ENCODE measurements at places on chromosomes 7 and 10. TPM values are rescaled to one million over a fixed set of nuclear protein-coding genes. Genes with fewer than 3 reads are reported as not detected.
A peak's percentile ranks its signal among the peaks of the same experiment; 100 is the strongest.

DNA sequence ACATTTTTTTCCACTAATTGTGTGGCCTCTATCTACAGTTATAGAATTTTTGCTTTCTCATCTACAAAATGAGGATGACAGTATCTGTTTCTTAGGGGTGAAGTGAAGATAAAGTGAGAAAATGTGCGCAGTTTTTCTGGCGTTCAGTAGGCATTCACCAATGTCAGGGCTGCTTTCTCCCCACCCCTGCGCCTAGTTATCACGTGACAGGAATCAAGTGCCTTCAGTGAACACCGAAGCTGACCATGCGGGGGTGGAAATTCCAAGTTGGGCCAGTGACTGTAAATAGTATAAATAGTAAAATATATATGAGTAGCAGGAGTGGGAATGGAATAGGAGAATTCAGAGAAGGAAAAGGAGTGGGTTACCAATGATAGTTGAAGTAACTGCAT lies 77.4 kb downstream of the TAF3 start:
- DNase-seq, result no peak

DNA sequence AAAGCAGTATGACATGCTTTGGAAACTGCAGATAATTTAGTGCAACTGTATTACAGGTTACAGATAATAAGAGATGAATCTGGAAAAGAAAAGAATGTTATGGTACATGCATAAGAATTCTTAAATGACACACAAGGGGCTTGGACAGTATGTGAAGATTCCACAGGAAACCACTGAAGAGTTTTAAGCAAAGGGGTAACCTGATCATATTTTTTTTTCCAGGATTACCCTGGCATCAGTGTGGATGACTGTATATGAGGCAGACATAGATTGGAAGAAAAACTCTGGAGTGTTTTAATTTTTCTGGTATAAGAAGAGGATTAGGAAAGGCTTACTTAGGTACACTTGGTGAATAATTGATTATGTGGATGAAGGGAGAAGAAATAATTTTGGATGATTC lies 8.1 kb downstream of the TFPI2 start:
- DNase-seq, result no peak

- no peak for DNase-seq
Measured at GRCh38 chr7:124840435-124840834, 74.8 kb upstream of the GPR37 start.

DNA sequence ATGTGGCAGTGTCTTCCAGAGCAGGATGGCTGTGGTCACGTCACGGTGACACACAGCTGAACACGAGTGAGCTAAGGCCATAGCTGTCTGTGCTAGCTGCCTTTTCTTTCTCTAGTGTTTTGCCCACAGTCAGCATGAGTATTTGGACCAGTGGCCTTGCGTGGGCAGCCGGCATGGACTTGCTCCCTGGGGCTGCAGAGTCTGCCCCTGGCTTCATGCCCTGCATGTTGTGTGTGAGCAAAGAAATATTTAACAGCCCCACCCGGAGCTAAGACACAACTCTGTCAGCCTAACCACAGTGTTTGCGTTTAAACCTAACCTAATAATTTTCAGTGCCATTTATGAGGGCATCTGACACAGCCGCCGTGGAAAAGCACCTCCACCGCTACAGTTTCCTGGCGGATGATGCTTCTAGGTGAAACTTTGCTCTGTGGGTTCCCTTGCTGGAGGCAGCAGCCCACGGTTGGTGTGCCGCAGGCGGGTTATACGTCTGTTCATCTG lies 14.6 kb downstream of the CHST12 start:
- no peak for DNase-seq

- no peak for DNase-seq
Measured at GRCh38 chr7:94888995-94889523, 18.3 kb upstream of the PPP1R9A start.

The NOC3L gene
- total RNA-seq, result 22.2 TPM

DNA sequence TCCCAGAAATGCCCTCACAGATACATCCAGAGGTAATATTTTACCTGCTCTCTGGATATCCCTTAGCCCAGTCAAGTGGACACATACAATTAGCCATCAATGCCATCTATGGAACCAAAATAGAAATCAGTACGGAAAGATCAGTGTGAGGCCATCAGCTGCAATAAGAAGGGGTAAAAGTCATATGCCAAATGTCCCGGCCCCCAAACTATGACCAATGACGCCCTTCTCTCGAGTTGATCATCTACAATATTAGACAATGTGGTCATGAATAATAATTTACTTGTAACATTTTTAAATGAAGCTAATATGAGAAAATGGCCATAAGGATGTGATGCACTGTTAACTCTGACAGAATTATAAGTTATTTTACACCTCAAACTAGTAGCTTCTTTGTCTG lies 588.9 kb downstream of the POM121L12 start:
- DNase-seq, result no peak

The SKAP2 gene
- 4.3 TPM for total RNA-seq

DNA sequence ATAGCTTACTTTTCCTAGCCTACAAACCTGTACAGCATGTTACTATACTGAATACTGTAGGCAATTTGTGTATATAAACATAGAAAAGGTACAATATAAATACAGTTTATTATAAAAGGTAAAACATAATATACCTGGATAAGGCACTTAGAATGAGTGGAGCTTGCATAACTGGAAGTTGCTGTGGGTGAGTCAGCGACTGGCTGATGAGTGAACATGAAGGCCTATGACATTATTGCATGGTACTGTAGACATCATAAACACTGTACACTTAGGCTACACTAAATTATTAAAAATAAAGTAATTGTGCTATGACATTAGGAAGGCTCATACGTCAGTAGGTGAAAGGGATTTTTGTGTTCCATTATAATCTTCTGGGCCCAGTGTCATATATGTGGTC lies 228.8 kb downstream of the HDAC9 start:
- DNase-seq, result no peak

DNA sequence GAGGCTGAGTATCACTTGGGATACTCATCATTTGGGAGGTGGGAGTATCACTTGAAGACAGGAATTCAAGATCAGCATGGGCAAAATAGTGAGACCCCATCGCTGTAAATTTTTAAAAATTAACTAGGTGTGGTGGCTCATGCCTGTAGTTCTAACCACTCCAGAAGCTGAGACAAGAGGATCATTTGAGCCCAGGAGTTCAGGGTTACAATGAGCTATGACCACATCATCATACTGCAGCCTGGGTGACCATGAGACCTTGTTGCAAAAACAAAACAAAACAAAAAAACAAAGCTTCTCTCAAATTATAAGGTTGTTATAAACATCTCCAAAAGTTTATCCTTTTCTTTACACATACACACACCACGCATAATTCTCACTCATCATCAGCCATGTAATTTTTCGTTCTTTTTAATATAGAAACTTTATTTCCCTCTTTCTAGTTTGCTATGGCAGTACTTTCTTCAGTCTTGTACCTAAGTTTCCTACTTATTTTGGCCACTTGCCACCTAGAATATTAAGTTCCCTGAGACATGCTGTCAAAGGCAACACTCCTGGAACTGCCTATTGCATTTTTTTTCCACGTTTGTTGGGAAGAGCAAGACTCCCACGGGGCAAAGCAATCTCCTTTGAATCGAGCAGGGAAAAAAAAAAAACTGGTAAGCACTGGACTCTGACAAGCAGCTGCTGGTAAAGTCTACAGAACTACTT lies 37.1 kb downstream of the SKIDA1 start:
- DNase-seq, result peak; percentile 23

The IDI2 gene
- total RNA-seq, result not detected

DNA sequence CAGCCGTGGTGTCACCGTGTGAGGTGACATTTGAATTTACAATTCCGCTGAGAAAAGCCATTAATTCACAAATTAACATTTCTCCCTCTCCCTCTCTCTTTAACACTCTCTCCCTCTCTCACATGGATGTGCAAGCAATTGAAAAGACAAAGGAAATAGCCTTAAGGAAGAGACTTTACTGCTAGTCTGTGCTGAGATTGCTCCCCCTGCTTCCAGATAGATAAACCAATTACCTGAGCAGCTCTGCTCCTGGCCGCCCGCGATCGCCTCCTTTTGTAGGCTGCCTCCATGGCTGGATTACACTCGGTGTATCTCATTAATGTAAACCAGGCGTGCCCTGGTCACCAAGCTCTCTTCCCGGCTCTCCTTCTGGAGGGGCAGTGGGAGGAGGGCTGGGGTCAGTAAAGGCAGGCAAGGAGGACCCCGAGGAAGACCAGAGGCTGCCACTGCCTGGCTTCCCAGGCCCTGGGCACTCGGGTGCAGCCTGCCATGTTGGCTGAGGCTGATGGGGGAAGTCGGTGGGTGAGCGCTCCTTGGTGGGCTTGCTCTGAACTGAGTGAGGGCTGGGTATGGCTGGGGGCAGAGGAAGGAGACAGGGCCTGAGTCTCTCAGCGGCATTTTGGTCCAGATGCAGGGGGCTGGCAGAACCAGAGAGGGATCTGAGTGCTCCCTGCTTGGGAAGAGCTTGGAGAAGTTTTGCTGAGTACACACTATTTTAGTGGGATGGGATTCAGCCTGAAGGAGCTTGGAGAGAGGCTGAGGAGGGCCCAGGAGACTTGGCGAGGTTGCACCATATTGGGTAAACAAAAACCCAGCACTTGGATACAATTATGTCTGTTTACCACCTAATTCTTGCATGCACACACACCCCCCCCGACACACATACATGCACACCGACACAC lies 42.9 kb downstream of the PAX2 start:
- peak; percentile 82 for DNase-seq

DNA sequence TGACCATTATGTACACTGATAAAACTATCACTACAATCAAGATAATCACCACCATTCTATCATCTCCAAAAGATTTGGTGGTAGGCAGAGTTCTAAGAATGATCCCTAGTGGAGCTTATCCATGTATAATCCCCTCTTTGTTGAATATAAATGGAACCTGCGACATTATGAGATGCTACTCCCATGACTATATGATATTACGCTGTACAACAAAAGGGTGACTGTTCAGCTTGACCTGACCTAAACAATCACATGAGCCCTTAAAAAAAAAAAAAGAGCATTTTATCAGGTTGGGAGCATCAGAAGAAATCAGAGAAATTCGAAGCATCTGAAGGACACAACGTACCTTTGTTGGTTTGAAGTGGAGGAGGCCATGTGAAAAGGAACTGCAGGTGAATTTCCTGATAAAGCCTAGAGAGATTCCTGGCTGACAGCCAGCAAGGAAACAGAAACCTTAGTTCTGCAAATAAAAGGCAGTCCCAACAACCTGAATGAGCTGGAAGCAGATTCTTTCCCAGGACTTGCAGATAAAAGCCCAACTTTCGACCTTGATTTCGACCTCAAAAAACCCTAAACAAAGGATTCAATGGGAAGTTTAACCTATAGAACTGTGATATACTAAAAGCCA lies 270.7 kb downstream of the ADRA2A start:
- no peak for DNase-seq

- DNase-seq, result no peak
Measured at GRCh38 chr10:81944609-81945008, 69.6 kb downstream of the NRG3 start.

GRCh38 chr7:113013761-113014449 lies 72.7 kb downstream of the GPR85 start:
- DNase-seq, result no peak

The SLC26A5 gene
- 0.35 TPM for total RNA-seq

The CHST12 gene
- 14.5 TPM for total RNA-seq

GRCh38 chr7:123711832-123712293 lies 36.9 kb downstream of the WASL start:
- DNase-seq, result no peak

GRCh38 chr10:34644224-34644623 lies 170.9 kb downstream of the PARD3 start:
- peak; percentile 35 for DNase-seq

DNA sequence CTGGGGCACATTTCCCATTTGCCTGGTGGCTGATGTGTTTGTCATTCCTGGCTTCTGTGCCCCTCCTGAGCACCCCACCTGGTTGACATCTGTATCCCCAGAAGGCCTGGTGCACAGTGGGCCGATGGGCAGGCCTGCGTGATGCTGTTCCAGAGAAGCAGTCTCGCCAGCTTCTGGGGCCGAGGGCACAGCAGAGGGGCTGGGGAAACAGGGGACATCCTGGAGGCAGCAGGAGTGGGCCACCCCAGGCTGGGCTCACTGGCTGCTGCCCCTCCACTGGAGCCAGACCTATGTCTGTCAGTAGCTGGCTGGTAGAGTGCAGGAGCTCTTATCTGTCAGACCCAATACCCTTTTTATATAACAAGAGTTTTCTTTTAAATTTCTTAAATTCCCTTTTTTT lies 896 bp upstream of the MYL7 start:
- DNase-seq, result no peak

DNA sequence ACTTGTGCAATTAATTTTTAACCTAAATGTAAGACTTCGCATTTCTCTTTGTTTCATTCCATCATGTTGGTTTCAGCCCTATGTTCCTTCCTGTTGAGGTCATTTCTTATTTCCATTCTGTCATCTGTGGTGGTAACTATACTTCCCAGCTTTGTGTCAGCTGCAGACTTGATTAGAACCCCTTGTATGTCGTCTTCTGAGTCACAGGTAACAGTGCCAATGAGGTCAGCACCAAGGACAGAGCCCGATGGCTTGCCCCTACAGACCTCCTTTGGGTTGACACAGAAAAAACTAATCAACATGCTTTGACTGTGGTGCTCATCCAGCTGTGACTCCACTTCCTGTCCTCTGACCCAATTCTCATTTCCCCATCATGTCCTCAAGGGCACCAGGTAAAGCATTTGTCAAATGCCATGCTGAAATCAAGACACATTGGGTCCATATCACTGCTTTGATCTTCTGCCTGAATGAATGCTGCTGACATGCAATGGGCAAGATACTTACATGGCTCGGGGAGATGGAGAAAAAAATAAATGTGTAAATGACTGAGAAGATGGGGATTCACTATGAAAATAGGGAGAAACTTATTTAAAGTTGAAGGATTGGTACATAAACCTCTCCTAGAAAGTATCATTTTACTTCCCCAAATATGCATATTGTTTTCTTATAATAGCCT lies 25.6 kb upstream of the CRTAC1 start:
- peak; percentile 92 for DNase-seq

DNA sequence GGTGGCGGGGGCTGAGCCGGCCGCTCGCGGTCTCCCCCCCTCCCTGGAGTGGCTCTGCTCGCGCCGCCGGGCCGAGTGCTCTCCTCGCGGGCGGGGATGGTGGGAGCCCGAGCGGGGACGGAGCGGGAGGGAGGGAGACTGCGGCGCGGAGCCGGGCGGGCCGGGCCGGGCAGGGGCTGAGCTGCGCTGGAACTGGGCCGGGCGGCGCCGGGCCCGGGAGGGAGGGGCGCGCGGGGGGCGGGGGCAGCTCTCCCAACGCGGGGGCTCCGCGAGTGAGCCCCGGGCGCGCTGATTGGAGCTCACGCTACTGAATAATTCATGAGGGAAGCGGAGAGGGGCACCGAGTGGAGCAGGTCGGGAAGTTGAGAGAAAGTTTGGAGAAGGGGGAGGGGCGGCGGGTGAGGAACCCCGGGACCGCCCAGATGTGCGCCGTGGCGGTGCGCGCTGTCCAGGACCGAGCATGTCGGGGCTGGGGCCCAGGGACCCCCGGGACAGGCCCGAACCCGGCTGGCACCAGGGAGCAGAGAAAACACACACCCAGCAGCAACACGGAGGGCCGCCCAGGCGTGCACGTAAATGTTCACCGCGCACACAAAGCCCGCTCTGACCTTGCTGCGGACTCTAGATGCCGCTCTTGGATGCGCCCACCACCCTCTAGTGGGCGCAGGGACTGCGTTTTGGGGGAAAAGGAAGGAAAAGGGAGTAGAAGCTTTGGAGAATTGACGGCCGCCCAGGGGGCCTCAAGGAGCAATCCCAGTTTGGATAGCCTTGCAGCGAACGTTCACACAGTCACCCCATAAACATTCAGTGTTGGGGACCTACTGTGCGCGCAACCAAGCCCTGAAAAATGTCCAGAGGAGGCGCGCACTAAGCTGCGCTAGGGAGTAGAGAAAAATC lies at the start of gene EPHB4:
EPHB4 (minus strand) TSS at position 194 of the 897 bp plus-strand sequence. CDS start 493 bp downstream, outside the sequence.
- peak; percentile 96 for DNase-seq

The TAF5 gene
- 7.7 TPM for total RNA-seq

- no peak for DNase-seq
Measured at GRCh38 chr7:2627258-2628129, 4.3 kb upstream of the TTYH3 start.

Data from endodermal cell (in vitro differentiated cells).